ENCODE measurements at places on chromosomes 16 and 17.

GRCh38 chr17:66142428-66142827, 49.5 kb downstream of the CEP112 start:
- no peak overlapping the region for H3K4me3 ChIP-seq
- no peaks in the 10 kb centered on the region for H3K4me1 ChIP-seq
- DNase-seq, result no peak
- no peaks in the 10 kb centered on the region for H3K27me3 ChIP-seq

DNA sequence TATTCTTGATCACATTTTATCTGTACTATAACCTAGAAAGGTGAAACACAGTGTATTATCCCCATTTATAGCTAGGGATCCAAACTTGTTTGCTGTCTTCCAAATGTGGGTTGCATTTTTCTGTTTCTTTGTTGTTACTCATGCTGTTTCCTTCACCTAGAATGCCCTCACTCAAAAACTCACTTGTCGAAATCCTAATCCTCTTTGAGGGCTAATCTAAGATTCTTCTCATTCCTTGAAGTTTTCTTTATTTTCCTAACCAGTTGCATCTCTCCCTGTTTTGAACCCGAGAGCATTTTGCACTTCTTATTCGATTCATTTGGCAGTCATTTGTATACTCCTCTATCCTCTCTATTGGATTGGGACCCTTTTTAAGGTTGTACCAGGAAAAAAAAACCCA, 9.6 kb downstream of the CALCOCO2 start:
- H3K36me3 ChIP-seq, result peaks cover 8% of the 10 kb centered on the region
- H3K27ac ChIP-seq, result no peak overlapping the region
- no peak for DNase-seq
- peaks cover 9% of the 10 kb centered on the region for H3K4me1 ChIP-seq
- no peak overlapping the region for H3K4me3 ChIP-seq

- DNase-seq, result no peak
- no peaks in the 10 kb centered on the region for H3K27me3 ChIP-seq
- peak overlapping the region; percentile 91 for H3K27ac ChIP-seq
- peak overlapping the region; percentile 87 for H3K4me3 ChIP-seq
- H3K4me1 ChIP-seq, result peaks cover 23% of the 10 kb centered on the region
Observed at GRCh38 chr17:7403727-7403976, 245 bp downstream of the TMEM256 start.

DNA sequence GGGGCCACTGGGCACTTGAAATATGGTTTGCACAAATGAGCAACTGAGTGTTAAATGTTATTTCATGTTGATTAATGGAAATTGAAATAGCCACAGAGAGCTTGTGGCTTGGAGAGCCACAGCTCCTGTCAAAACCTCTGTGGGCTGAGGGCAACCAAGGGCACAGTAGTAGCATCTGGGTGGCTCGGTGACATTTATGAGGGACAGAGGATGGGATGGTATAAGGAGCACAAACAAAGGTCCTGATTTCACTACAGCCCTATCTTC, 215.9 kb downstream of the SOX9 start:
- no peak overlapping the region for H3K27ac ChIP-seq
- no peaks in the 10 kb centered on the region for H3K36me3 ChIP-seq
- H3K27me3 ChIP-seq, result no peaks in the 10 kb centered on the region
- H3K4me1 ChIP-seq, result peaks cover 57% of the 10 kb centered on the region
- H3K4me3 ChIP-seq, result no peak overlapping the region
- DNase-seq, result no peak

DNA sequence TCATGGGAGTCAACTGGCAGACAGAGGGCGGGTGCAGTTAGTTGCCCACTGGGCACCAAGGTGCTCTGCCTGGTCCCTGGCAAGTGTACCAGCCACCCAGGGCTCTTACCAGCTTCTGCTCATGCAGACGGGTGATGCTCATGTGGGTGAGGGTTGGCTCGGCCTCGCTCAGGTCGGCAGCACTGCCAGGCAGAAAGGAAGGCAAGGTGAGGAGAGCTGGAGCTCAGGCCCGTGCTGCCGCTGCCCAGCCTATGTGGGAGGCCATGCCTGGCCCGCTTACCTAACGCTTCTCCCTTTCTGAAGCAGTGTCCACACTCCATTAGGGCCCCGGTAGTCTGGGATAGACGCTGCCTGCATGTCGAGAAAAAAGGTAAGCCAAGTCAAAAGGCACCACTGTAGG, 2.6 kb downstream of the SIRT7 start:
- H3K4me3 ChIP-seq, result no peak overlapping the region
- no peaks in the 10 kb centered on the region for H3K27me3 ChIP-seq
- no peak overlapping the region for H3K27ac ChIP-seq
- peaks cover 11% of the 10 kb centered on the region for H3K4me1 ChIP-seq
- H3K36me3 ChIP-seq, result peaks cover 11% of the 10 kb centered on the region

GRCh38 chr17:290121-290521, 62.5 kb downstream of the RPH3AL start:
- H3K27me3 ChIP-seq, result peaks cover 2% of the 10 kb centered on the region
- DNase-seq, result peak; percentile 9
- peaks cover 3% of the 10 kb centered on the region for H3K36me3 ChIP-seq
- no peak overlapping the region for H3K4me3 ChIP-seq
- H3K27ac ChIP-seq, result no peak overlapping the region

- peak overlapping the region; percentile 93 for H3K4me3 ChIP-seq
- H3K4me1 ChIP-seq, result peaks cover 41% of the 10 kb centered on the region
- H3K27me3 ChIP-seq, result no peaks in the 10 kb centered on the region
- no peak for DNase-seq
Observed at GRCh38 chr16:84616515-84616914, 1.4 kb downstream of the COTL1 start.

- H3K27me3 ChIP-seq, result peaks cover 92% of the 10 kb centered on the region
- no peaks in the 10 kb centered on the region for H3K36me3 ChIP-seq
- no peak overlapping the region for H3K4me3 ChIP-seq
Observed at GRCh38 chr17:6710317-6710716, 2.9 kb downstream of the SLC13A5 start.

DNA sequence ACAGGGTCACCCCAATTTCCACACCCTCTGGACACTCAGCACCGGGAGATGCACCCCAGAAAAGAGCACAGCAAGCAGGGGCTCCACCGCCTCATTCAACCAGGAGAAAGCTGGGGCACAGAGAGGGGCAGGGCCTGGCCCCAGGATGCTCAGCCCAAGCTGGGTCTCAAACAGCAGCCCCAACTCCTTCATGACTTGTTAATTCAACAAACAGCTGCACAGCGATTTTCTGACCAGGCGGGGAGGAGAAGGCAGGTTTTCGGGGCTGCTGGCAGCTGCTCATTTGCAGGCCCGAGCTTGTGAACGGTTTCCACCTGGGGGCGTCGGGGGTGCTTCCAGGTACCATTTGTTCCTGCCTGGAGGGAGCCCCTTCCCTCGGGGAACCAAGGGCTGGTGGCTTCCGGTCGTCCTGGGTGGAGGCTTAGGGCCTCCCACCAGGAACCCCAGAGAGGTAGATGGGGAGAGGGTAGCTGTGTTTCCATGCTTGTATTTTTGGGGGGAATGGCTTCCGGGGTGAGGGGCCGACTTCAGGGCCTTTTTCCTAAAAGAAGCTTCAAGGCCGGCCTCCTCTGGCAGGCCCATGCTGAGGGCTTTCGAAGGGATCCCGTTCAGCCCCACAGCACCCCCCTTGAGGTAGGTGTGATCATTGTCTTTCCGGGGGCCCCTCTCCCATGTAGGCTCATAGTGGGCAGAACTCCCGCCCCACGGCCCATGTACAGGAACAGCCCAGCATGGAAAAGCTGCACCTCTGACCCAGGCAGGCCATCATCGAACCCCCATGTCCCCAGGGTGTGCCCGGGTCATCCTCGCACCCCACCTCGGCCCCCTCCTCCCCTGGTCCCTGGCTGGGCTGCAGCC, 191.6 kb upstream of the GSE1 start:
- peaks cover 25% of the 10 kb centered on the region for H3K4me1 ChIP-seq
- DNase-seq, result peak; percentile 11
- H3K27ac ChIP-seq, result no peak overlapping the region
- H3K4me3 ChIP-seq, result no peak overlapping the region
- no peaks in the 10 kb centered on the region for H3K36me3 ChIP-seq

DNA sequence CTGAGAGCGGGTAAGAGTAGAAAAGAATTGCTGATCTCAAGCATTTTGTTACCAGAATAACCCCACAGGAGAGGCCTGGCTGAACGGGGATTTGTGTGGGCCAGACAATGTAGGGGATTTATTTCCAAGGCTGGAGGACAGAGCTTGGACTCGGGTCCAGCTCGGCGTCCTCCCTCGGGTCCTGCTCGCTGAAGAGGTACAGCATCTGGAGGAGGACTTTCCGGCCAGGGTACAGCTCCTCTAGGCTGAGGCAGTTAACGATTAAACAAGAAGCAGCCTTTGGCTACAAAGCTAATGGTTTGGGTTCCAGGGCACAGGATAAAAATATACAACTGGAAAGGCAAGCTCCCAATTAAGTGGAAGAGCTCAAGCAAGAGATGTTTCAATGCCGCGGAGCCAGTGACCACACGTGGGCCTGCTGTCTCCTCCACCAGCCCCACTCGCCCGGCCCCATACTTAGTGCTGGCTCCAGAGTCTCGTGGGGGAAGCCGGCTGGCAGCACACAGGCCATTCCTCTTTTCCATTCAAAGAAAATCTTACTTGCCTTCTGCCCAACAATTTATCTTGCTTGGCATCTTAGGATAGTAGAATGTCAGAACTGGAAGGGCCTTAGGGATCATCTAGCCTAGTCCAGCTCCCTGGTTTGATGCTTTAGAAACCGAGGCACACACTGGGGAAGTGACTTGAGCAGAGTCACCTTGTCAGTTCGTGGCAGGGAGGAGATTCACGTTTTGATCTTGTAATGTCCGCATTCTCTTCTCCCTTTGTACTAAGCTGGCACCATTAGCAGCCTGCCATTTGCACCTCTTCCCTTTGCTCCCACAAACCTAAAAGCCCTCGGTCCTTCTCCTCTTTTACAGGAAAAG, 85.9 kb upstream of the TBX2 start:
- H3K4me1 ChIP-seq, result peaks cover 65% of the 10 kb centered on the region
- H3K36me3 ChIP-seq, result peaks cover 2% of the 10 kb centered on the region
- peak overlapping the region; percentile 84 for H3K27ac ChIP-seq
- no peak for DNase-seq
- no peaks in the 10 kb centered on the region for H3K27me3 ChIP-seq
- H3K4me3 ChIP-seq, result no peak overlapping the region

GRCh38 chr17:50308666-50309065, 34.4 kb downstream of the TMEM92 start:
- H3K36me3 ChIP-seq, result no peaks in the 10 kb centered on the region
- no peaks in the 10 kb centered on the region for H3K27me3 ChIP-seq
- H3K27ac ChIP-seq, result no peak overlapping the region

- peaks cover 5% of the 10 kb centered on the region for H3K4me1 ChIP-seq
- H3K36me3 ChIP-seq, result peaks cover 6% of the 10 kb centered on the region
- peak; percentile 33 for DNase-seq
- H3K4me3 ChIP-seq, result no peak overlapping the region
- no peaks in the 10 kb centered on the region for H3K27me3 ChIP-seq
- H3K27ac ChIP-seq, result no peak overlapping the region
Observed at GRCh38 chr17:269616-270514, 82.7 kb downstream of the RPH3AL start.

DNA sequence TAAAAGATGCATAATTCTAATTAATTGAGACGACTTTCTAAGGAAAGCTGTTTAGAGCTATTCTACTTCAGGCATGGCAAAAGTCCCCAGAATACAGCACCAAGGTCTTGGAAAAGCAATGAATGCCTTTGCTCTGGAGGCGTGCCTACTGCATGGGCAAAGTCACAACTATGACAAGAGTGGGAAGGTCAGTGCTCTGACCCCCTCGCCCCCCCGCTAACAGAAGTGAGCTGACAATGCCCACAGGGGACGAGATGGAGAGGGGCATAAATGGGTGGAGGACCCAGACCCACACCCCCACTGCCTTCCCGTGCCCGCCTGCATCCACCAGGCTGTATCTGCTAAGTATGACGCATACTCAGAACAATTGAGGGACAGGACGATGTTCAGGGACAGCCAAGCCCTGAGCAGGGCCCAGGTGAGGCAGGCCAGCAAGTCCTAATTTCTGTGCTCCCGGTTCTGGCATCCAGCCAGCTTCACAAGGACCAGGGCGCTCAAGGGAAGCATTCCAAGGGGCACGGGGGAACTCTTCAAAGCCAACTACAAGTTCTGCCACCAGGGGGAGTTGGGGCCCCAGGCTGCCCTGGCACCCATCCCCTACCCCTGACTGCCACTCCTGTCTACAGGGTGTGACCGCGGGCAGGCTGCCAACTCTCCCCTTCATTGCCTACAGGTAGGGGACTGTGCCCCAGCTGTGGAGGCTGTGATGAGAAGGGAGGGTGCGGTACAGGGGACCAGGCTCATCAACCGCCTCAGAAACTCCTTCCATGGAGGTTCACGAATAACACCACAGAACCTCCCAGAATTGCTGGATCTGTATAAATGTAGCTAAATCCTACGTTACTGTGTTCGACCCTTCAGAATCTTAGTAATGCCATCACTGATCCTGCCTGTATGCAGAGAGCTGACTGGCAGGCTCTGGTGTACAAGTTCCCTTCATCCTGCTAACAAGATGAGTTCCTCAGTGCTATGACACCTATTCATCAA, 20.8 kb downstream of the NPRL3 start:
- DNase-seq, result peak; percentile 73
- H3K4me1 ChIP-seq, result no peaks in the 10 kb centered on the region
- no peaks in the 10 kb centered on the region for H3K27me3 ChIP-seq
- H3K27ac ChIP-seq, result no peak overlapping the region

DNA sequence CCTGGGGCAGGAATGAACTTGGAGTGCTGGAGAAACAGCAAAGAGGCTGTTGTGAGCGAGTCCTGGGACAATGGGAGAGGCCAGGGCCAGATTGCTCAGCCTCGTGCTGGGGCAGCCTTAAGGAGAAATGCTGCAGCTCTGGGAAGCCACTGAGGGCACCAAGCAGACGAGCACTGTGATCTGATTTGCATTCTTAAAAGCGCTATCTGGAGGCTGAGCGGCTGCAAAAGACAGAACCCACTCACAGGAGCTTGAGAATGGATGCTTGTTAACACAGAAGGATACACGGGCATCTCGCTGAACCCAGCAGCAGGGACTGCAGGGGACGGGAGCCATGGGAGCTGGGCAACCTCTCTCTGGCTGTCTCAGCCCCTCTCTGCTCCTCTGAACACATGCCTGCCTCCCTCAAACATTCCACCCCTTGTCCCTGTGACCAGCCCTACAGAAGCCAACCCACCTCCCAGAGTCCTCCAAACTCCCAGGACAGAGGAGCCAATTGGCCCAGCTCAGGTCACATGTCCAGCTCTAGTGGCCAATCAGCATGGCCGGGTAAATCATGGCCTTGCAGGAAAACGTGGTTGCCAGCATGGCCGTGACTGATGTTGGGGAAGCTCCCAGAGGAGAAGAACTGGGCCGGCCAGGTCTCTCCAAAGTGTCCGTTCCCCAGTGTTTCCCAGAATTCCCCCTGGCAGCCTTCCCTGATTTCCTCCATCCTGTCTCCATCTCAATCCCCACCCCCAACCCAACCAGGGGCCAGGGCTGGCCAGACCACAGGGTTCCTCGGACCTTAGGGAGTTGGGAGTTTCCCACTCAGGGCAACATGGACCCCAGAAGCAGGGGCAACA, 60.3 kb downstream of the GSG1L start:
- H3K27me3 ChIP-seq, result peaks cover 4% of the 10 kb centered on the region
- H3K36me3 ChIP-seq, result no peaks in the 10 kb centered on the region
- no peak overlapping the region for H3K27ac ChIP-seq
- H3K4me1 ChIP-seq, result no peaks in the 10 kb centered on the region
- no peak for DNase-seq

GRCh38 chr17:19724501-19725420, 8.4 kb upstream of the SLC47A2 start:
- H3K4me1 ChIP-seq, result peaks cover 10% of the 10 kb centered on the region
- no peaks in the 10 kb centered on the region for H3K27me3 ChIP-seq
- DNase-seq, result no peak
- H3K36me3 ChIP-seq, result no peaks in the 10 kb centered on the region
- no peak overlapping the region for H3K4me3 ChIP-seq

- H3K4me1 ChIP-seq, result no peaks in the 10 kb centered on the region
- no peak overlapping the region for H3K27ac ChIP-seq
- no peak overlapping the region for H3K4me3 ChIP-seq
- no peaks in the 10 kb centered on the region for H3K27me3 ChIP-seq
Observed at GRCh38 chr16:23435500-23435899, 17.5 kb downstream of the COG7 start.

GRCh38 chr16:71537643-71538042, 11.4 kb downstream of the CHST4 start:
- H3K27me3 ChIP-seq, result peaks cover 29% of the 10 kb centered on the region
- H3K27ac ChIP-seq, result no peak overlapping the region
- H3K4me1 ChIP-seq, result no peaks in the 10 kb centered on the region
